Right ventricle myocardium inferior (tissue), 1 donor: ENCODE measurements at places on chromosomes 5 and 9. TPM values are rescaled to one million over a fixed set of nuclear protein-coding genes. Genes with fewer than 3 reads are reported as not detected.
A peak's percentile ranks its signal among the peaks of the same experiment; 100 is the strongest.

HSPB3 gene
- 549 TPM for total RNA-seq

PRLR gene
- total RNA-seq: 0.38 TPM

- no peak for DNase-seq
Observed at GRCh38 chr5:96067894-96068614, 106.4 kb upstream of the ELL2 start.

DNA sequence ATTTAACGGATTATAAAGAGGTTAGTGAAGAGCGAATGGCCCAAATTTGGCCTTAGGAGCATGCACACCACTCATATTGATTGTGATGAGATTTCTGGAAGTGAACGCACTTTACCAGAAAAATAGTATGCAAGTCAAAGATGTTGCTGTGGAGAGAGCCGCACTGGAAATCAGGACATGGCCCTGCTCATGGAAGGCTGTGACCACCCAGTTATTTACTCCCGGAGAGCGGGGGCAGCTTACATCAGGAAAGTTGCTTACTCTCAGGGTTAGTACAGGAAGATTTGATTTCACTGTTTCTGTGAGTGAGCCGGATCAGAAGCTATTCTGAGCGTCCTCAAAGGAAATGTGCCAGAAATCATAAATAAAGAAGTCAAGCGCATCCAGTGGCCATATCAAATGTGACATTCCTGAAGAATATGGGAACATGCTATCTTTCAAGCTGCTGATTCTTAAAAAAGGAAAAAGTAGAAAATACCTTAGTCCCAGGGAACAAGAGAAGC is 42.9 kb upstream of the STRBP start:
- DNase-seq: no peak

- peak; percentile 76 for DNase-seq
Observed at GRCh38 chr9:125189011-125189360, 617 bp downstream of the PPP6C start.

- DNase-seq: no peak
Observed at GRCh38 chr9:137680444-137681358, 61.9 kb downstream of the EHMT1 start.
